Keratinocyte (primary cell): ENCODE measurements at places on chromosomes 5 and 9.

DNA sequence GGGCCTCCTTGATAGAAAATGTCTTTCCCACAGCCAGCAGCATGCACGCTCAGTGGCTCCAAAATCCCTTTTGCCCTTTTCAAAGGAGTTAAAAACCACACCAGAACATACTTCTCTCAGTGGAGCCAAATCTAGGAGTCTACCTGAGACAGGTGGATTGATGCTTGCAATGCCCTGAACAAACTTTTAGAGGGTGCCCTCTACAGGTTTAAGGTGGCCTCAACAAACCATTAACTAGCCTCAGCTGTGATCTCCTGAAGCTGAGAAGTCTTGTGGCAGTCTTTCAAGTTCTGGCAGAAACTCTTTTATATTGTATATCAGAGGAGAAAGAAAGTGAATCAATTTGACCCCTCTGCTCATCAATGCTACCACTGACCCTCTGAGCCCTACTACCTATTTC, 125.4 kb downstream of the MED27 start:
- H3K27me3 ChIP-seq, result no peaks in the 10 kb centered on the region
- no peak overlapping the region for H3K4me3 ChIP-seq
- H3K4me1 ChIP-seq, result no peaks in the 10 kb centered on the region
- H3K36me3 ChIP-seq, result no peaks in the 10 kb centered on the region
- no peak overlapping the region for H3K27ac ChIP-seq

- H3K27ac ChIP-seq, result no peak overlapping the region
- no peaks in the 10 kb centered on the region for H3K4me1 ChIP-seq
- H3K4me3 ChIP-seq, result no peak overlapping the region
- H3K27me3 ChIP-seq, result no peaks in the 10 kb centered on the region
- no peak for DNase-seq
- no peaks in the 10 kb centered on the region for H3K36me3 ChIP-seq
Measured at GRCh38 chr5:109701252-109701651, 11.5 kb downstream of the MAN2A1 start.

DNA sequence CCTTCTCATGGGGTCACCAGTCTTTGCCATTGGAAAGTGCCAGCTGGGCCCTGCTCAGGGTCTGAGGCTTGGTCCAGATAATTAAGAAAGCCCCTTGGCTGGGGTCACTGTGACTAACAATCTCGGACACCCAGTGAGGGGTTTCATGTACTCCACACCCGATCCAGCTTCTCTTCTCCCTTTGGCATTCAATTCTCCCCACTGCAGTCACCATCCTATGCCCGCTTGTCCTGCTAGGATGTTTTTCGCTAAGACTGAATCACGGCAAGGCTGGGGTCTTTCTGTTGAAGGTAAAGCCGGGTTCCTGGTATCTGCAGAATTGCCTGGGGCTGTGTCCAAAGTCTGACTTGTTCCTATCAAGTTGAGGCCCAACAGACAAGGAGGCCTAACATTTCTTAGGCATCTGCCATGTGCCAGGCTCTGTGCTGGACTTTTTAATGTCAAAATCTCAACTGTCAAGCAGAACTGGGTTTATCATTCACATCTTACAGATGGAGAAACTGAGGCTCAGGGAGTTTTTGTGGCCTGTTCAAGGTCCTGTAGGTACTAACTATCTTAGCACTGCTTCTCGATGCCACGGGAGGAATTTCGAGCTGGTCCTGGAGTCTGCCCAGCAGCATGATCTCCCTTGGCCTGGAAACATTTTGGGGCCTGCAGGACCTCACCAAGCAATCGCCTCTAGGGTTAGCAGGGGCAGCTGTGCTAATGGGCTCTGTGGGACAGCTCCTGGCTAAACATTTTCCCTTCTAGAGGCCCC, 142.0 kb upstream of the ALDH1B1 start:
- no peaks in the 10 kb centered on the region for H3K4me1 ChIP-seq
- DNase-seq, result no peak
- H3K4me3 ChIP-seq, result no peak overlapping the region
- H3K27me3 ChIP-seq, result peaks cover 4% of the 10 kb centered on the region
- H3K27ac ChIP-seq, result no peak overlapping the region
- no peaks in the 10 kb centered on the region for H3K36me3 ChIP-seq

GRCh38 chr5:57316798-57317327, 143.0 kb downstream of the GPBP1 start:
- no peaks in the 10 kb centered on the region for H3K4me1 ChIP-seq
- H3K27me3 ChIP-seq, result peaks cover 5% of the 10 kb centered on the region
- no peaks in the 10 kb centered on the region for H3K36me3 ChIP-seq
- DNase-seq, result no peak
- H3K4me3 ChIP-seq, result no peak overlapping the region
- no peak overlapping the region for H3K27ac ChIP-seq

DNA sequence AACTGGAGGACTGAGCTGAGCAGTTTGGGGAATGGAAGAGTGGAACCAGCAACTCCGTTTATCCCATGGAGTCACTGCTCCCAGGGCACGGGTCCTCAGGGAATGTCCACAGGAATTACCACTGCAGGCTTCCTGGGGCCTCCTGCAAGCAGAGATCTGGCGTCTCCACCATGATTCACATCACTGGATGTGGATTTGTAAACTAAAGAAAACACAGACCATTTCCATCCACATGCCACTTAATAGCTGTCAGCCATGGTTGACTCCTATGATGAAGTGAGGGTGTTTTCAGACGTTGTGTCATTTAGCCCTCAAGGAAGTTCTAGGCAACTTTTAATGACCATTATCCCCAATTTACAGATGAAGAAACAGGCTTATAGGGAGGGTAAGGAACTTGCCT, 30.2 kb downstream of the SNCAIP start:
- no peak overlapping the region for H3K4me3 ChIP-seq
- H3K4me1 ChIP-seq, result no peaks in the 10 kb centered on the region
- H3K27me3 ChIP-seq, result no peaks in the 10 kb centered on the region
- no peak for DNase-seq
- no peaks in the 10 kb centered on the region for H3K36me3 ChIP-seq

DNA sequence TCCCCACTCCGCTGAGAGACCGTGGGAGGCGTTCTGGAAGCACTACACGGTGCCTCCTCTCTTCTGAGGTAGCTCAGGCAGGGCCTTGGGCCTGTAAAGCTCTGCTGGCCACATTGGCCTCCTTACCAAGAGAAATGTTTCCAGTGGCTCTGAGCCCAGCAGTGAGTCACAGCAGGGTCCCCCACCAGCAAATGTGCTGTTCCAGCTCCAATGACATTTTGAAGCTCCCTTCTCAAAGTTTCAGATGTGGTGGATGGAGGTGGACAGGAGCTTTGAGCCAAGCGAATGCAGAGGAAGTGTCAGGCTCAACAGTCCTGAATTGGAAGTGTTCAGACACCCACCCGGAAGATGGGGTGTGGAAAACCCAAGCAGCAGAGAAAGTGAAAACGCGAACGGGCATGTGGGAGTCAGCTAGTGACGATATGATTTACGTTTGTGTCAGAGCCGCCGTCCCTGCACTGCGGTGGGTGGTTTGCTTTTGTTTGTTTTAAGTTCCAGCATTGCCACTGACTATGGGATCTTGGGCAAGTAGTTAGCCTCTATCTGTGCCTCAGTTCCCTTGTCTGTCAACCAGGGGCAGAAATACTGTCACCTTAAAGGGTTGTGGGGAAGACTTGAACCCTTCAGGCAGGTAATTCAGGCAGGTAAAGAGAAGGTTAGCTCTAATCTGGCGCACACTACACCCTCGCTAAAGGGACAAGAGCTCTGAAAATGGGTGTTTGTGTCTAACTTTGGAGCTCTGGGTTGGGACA, 38.2 kb downstream of the C5orf15 start:
- no peaks in the 10 kb centered on the region for H3K4me1 ChIP-seq
- peaks cover 13% of the 10 kb centered on the region for H3K27me3 ChIP-seq
- H3K27ac ChIP-seq, result no peak overlapping the region

GRCh38 chr5:173671121-173671949, 54.9 kb upstream of the BOD1 start:
- no peak overlapping the region for H3K4me3 ChIP-seq
- H3K4me1 ChIP-seq, result no peaks in the 10 kb centered on the region
- no peak overlapping the region for H3K27ac ChIP-seq
- H3K36me3 ChIP-seq, result no peaks in the 10 kb centered on the region

DNA sequence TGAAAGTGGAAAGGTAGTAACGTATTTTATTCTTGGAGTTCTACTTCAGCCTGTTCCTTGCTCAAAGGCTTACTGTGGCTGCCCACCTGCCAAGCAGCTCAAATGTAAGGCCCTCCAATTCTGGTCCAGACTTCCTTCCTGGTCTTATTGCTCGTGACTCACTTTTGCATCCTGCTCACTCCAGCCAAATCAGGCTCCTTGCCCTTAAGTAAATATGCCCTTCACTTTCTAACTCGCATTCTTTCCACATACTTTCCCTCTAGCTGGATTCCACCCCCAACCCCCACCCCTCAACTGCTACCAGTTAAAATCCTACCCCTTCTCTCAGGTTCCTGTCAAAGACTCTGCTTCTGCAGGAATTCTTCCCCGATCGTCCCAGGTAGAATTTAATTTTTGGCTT, 96.6 kb downstream of the GALNT10 start:
- no peak overlapping the region for H3K27ac ChIP-seq
- H3K4me1 ChIP-seq, result no peaks in the 10 kb centered on the region
- H3K27me3 ChIP-seq, result no peaks in the 10 kb centered on the region
- DNase-seq, result no peak
- no peaks in the 10 kb centered on the region for H3K36me3 ChIP-seq

DNA sequence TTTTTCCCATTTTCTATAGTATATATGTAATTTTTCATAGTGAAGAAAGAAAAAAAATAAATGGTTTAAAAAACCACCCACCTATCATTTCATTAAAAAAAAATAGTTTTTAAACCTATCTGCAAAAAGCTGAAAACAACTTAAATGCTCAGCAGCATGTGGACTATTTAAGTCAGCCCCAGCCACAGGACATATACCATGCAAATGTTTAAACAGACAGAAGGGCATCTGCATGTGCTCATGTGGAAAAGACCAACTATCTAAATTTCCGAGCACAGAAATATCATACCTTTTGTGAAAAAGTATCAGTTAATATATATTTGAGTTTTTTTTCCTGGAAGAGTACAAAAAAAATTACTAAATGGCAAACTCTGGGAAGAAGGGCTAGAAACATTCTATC, 143.4 kb downstream of the EPB41L4A start:
- DNase-seq, result no peak
- H3K27me3 ChIP-seq, result no peaks in the 10 kb centered on the region
- no peak overlapping the region for H3K27ac ChIP-seq
- no peaks in the 10 kb centered on the region for H3K36me3 ChIP-seq
- no peak overlapping the region for H3K4me3 ChIP-seq

GRCh38 chr9:136542241-136543040, 3.4 kb downstream of the NOTCH1 start:
- no peak for DNase-seq
- peaks cover 35% of the 10 kb centered on the region for H3K4me1 ChIP-seq
- H3K4me3 ChIP-seq, result no peak overlapping the region
- H3K36me3 ChIP-seq, result peaks cover 34% of the 10 kb centered on the region

GRCh38 chr9:4661611-4662010, 483 bp upstream of the PLPP6 start:
- peak overlapping the region; percentile 86 for H3K4me3 ChIP-seq
- no peaks in the 10 kb centered on the region for H3K36me3 ChIP-seq
- no peaks in the 10 kb centered on the region for H3K27me3 ChIP-seq
- DNase-seq, result no peak

- H3K4me3 ChIP-seq, result no peak overlapping the region
- no peak for DNase-seq
- peaks cover 5% of the 10 kb centered on the region for H3K4me1 ChIP-seq
- no peak overlapping the region for H3K27ac ChIP-seq
- no peaks in the 10 kb centered on the region for H3K27me3 ChIP-seq
Measured at GRCh38 chr5:13749766-13750165, 194.7 kb downstream of the DNAH5 start.

- no peak overlapping the region for H3K4me3 ChIP-seq
- H3K27ac ChIP-seq, result no peak overlapping the region
- no peak for DNase-seq
- no peaks in the 10 kb centered on the region for H3K36me3 ChIP-seq
- no peaks in the 10 kb centered on the region for H3K27me3 ChIP-seq
Measured at GRCh38 chr9:75876999-75877640, 13.4 kb upstream of the PCSK5 start.

- no peak overlapping the region for H3K4me3 ChIP-seq
- H3K36me3 ChIP-seq, result no peaks in the 10 kb centered on the region
- no peak for DNase-seq
- peaks cover 12% of the 10 kb centered on the region for H3K27me3 ChIP-seq
- no peak overlapping the region for H3K27ac ChIP-seq
Measured at GRCh38 chr9:124795881-124796431, 19.0 kb downstream of the OLFML2A start.

DNA sequence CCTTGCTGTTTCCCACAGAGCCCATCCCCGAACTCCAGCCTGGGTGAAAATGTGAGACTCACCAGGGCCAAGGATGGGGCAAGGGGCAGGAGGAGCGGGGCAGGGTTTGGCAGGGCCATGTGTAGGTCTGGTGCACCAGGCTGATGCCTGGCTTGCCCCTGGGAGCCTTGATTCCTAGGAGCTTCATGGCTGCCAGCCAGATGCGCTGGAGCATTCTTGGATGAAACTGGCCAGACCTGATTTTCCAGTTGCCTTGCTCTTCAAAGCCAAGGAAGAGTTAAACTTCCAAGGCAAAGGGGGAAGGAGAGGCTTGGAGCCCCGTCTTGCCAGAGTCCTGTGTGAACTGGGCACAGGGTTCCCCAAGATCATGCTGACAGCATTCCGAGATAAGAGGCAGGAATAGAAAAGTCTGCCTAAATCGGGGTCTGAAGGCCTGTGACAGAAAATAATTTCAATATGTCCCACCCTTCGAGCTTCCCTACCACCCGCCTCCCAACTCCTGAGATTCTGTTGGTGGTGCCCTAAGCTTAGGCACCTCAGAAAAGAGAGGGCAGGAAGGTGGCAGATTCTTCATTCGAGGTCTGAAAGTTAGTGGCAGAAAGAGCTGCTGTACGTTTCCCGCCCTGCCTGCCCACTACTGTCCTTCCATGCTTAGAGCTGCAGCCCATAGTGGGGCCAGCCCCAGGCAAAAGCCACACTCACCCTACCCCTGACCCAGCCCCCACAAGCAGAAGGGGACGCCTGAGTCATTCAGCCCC, 20.4 kb downstream of the FAT2 start:
- no peak for DNase-seq
- H3K4me1 ChIP-seq, result peaks cover 68% of the 10 kb centered on the region
- H3K4me3 ChIP-seq, result peak overlapping the region; percentile 41
- H3K27me3 ChIP-seq, result no peaks in the 10 kb centered on the region

GRCh38 chr5:98773464-98774191, at the start of gene RGMB:
Gene RGMB (plus strand): TSS chr5:98773663. CDS start chr5:98774071, 408 bp downstream.
- no peaks in the 10 kb centered on the region for H3K27me3 ChIP-seq
- H3K4me1 ChIP-seq, result peaks cover 24% of the 10 kb centered on the region
- no peaks in the 10 kb centered on the region for H3K36me3 ChIP-seq
- DNase-seq, result peak; percentile 76
- H3K4me3 ChIP-seq, result peak within 1 kb of the TSS; percentile 98

- H3K27ac ChIP-seq, result peak overlapping the region; percentile 18
- H3K4me3 ChIP-seq, result peak overlapping the region; percentile 2
- H3K36me3 ChIP-seq, result no peaks in the 10 kb centered on the region
- no peaks in the 10 kb centered on the region for H3K27me3 ChIP-seq
- DNase-seq, result no peak
- peaks cover 19% of the 10 kb centered on the region for H3K4me1 ChIP-seq
Measured at GRCh38 chr5:54440456-54440893, 15.0 kb upstream of the HSPB3 start.

- H3K4me1 ChIP-seq, result no peaks in the 10 kb centered on the region
- no peak for DNase-seq
- H3K27ac ChIP-seq, result no peak overlapping the region
- no peak overlapping the region for H3K4me3 ChIP-seq
- H3K36me3 ChIP-seq, result no peaks in the 10 kb centered on the region
- H3K27me3 ChIP-seq, result peaks cover 4% of the 10 kb centered on the region
Measured at GRCh38 chr5:34487159-34487879, 168.8 kb upstream of the RAI14 start.
